ENCODE measurements at places on chromosomes 4 and X. TPM values are rescaled to one million over a fixed set of nuclear protein-coding genes. Genes with fewer than 3 reads are reported as not detected.

RS1 gene
- total RNA-seq: not detected

PFKFB1 gene
- total RNA-seq: not detected

TBC1D8B gene
- total RNA-seq: 7.3 TPM

SMPX gene
- total RNA-seq: not detected

DNA sequence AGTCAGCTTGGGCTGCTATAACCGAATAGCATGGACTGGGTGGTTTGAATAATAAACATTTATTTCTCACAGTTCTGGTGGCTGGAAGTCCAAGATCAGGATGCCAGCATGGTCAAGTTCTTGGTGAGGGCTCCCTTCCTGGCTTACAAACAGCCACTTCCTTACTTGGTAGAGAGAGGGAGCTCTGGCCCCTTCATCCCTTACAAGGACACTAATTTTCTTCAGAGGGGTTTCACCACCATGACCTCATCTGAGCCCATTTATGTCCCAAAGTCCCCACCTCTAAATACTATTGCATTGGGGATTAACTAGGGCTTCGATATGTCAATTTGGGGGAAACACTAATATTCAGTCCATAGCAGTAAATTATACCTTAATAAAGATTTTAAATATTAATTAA lies 61.8 kb downstream of the CLNK start:
- H3K27ac ChIP-seq: no peak overlapping the region
- H3K4me3 ChIP-seq: no peak overlapping the region
- no peak for DNase-seq
- H3K36me3 ChIP-seq: no peaks in the 10 kb centered on the region
- no peaks in the 10 kb centered on the region for H3K27me3 ChIP-seq

GRCh38 chr4:56692576-56692975 lies 11.5 kb upstream of the HOPX start:
- DNase-seq: no peak
- no peaks in the 10 kb centered on the region for H3K27me3 ChIP-seq
- H3K4me1 ChIP-seq: peaks cover 6% of the 10 kb centered on the region
- H3K4me3 ChIP-seq: no peak overlapping the region

DNA sequence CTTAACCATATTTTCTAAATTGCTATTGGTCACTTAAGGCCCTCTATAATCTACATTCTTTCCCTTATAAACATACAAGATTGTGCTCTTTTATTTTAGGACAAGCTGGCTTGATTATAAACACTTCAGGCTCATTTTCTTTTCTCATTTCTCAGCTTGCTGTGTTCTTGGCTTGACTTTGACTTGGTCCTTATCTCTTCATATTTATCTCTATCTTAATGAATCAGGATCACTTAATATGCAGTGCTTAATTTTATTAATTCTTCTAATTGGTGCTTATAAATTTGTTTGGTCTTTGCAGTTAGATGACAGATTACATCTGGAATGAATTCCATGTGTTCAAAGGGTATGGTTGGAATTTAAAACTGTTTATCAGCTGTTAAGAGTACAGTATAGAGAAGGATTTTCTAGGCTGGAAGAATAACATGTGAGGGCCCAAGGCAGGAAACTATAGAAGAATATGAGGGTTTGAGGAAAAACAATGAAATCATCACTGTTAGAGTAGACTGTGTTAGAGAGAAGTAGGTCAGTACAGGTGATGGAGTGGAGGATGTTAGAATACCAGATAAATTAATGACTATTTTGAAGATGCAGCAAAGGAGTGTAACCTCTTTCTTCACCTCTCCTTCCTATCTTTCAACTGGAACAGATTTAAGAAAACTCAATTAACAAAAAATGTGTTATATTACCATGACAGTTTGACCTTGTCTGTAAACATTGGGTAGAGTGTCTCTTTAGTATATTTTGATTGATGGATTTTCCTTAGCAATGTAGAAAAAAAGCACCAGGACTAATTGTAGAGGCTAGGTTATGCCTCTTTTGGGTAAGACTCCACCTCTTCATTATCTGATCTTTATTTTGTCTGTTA lies 169.6 kb downstream of the RAPGEF2 start:
- no peak for DNase-seq
- no peaks in the 10 kb centered on the region for H3K36me3 ChIP-seq
- peaks cover 37% of the 10 kb centered on the region for H3K4me1 ChIP-seq
- no peak overlapping the region for H3K27ac ChIP-seq
- H3K4me3 ChIP-seq: no peak overlapping the region

GRCh38 chr4:1047976-1048772 lies 36.7 kb downstream of the FGFRL1 start:
- H3K27ac ChIP-seq: no peak overlapping the region
- peaks cover 37% of the 10 kb centered on the region for H3K4me1 ChIP-seq
- peaks cover 72% of the 10 kb centered on the region for H3K27me3 ChIP-seq

DNA sequence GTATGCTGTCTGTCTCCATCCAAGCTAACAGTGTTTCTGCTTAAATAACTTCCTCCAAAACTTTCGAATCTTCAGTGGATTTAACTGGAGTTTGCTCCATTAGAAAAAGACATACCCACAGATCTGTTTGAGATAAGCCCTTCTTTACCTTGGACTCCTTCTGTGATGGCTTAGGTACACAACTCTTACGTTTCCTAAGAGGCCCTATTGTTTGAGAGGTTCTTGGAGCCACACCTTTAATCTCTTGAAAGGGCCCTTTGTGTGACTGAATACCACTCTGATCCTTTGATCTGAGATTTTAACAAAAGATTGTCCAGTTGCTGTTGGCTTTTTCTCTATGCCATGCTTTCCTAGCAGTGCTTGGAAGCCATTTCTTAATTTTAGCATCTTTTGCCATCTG lies 92.5 kb downstream of the AKAP4 start:
- H3K4me3 ChIP-seq: no peak overlapping the region
- H3K4me1 ChIP-seq: no peaks in the 10 kb centered on the region
- no peak for DNase-seq
- no peak overlapping the region for H3K27ac ChIP-seq
- H3K27me3 ChIP-seq: no peaks in the 10 kb centered on the region

DNA sequence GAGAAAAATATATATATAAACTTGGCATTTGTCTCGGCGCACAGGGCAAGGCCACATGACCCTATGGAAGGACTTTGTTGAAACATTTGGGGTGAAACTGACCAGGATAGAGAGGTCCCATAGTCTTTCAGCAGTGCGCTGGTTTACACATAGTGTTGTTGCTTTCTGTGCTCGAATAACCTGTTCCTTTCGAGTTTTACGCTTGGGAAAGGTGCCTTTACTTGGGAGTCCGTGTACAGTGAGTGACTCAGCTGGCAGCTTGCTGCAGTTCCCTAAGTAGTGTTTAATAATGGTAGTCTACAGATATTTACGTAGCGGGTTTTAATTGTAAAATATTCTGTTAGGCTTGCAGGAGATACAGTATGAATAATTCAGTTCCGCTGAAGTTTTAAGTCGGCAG lies 578 bp downstream of the APOOL start:
- peak overlapping the region; percentile 62 for H3K27ac ChIP-seq
- H3K36me3 ChIP-seq: no peaks in the 10 kb centered on the region
- no peak for DNase-seq
- peak overlapping the region; percentile 65 for H3K4me3 ChIP-seq

GRCh38 chr4:103867311-103867710 lies 147.5 kb upstream of the TACR3 start:
- H3K36me3 ChIP-seq: no peaks in the 10 kb centered on the region
- DNase-seq: no peak
- H3K4me1 ChIP-seq: no peaks in the 10 kb centered on the region
- H3K27ac ChIP-seq: no peak overlapping the region

GRCh38 chr4:32985256-32985655 lies 2265.1 kb downstream of the PCDH7 start:
- H3K36me3 ChIP-seq: no peaks in the 10 kb centered on the region
- H3K4me1 ChIP-seq: no peaks in the 10 kb centered on the region
- no peak for DNase-seq
- H3K27me3 ChIP-seq: no peaks in the 10 kb centered on the region

DNA sequence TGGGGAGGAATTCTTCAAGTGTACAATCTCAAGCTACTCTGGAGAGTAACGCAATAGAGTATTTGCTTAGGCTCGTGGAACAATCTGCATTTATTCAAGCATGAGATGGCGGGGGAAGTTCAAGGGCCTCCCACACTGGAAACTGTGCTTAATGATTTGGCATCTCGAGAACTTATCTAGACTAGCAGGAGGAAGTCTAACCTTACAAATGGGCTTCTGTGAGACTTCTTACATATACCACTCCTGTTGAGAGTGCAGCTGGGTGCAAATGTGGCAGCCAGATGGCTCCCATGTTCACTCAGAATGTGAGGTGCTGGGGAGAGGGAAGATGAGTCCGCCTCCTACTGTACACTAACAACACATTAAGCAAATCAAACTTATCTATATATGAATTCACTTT lies 29.3 kb upstream of the PTPN13 start:
- H3K27me3 ChIP-seq: no peaks in the 10 kb centered on the region
- H3K4me1 ChIP-seq: peaks cover 11% of the 10 kb centered on the region
- no peak overlapping the region for H3K27ac ChIP-seq
- no peak for DNase-seq
- H3K4me3 ChIP-seq: no peak overlapping the region

DNA sequence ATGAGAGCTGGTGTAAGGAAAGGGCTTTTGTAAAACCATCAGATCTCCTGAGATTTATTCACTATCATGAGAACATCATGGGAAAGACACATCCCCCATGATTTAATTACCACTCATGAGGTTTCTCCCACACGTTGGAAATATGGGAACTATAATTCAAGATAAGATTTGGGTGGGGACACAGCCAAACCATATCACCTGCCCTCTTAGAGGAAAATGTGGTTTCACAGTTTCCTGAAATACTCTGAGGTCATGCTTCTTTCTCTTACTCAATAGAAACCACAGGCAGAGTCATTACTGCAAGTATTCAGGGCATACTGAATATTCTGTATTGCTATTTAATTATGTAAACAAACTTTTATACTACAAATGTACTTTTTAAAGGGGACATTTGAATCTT lies 1453.3 kb downstream of the PCDH18 start:
- no peaks in the 10 kb centered on the region for H3K36me3 ChIP-seq
- DNase-seq: no peak
- no peaks in the 10 kb centered on the region for H3K27me3 ChIP-seq

- H3K27me3 ChIP-seq: no peaks in the 10 kb centered on the region
- H3K4me3 ChIP-seq: no peak overlapping the region
- DNase-seq: no peak
- H3K4me1 ChIP-seq: no peaks in the 10 kb centered on the region
- no peak overlapping the region for H3K27ac ChIP-seq
- no peaks in the 10 kb centered on the region for H3K36me3 ChIP-seq
These were observed 152.3 kb upstream of the PRDX4 start for GRCh38 chrX:23515028-23515427.

GRCh38 chr4:89898304-89898716 lies 3.7 kb downstream of the MMRN1 start:
- no peak overlapping the region for H3K4me3 ChIP-seq
- no peak for DNase-seq
- no peak overlapping the region for H3K27ac ChIP-seq
- no peaks in the 10 kb centered on the region for H3K36me3 ChIP-seq
- no peaks in the 10 kb centered on the region for H3K4me1 ChIP-seq

GRCh38 chr4:73067971-73068394 lies 1.5 kb downstream of the COX18 start:
- DNase-seq: no peak
- H3K4me3 ChIP-seq: peak overlapping the region; percentile 75
- H3K27me3 ChIP-seq: no peaks in the 10 kb centered on the region

DNA sequence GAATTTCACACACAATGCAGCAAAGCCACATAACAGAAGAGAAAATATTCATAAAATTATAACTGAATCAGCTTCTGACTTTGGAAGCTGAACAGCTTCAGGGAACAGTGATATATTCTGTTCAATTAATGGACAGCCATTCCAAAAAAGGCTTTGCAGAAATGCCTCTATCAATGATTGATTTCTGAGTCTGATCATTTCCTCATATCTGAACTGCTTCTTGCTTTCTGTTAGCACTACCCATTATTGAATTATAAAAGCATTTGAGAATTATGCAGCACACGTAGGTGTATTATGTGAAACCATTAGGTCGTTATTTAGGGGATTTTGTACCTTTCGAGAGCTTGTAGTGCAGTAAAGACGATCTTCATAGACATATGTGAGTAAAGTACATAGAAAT lies 159.6 kb downstream of the STIM2 start:
- peaks cover 28% of the 10 kb centered on the region for H3K36me3 ChIP-seq
- no peak overlapping the region for H3K4me3 ChIP-seq
- no peaks in the 10 kb centered on the region for H3K27me3 ChIP-seq
- H3K27ac ChIP-seq: no peak overlapping the region
- no peaks in the 10 kb centered on the region for H3K4me1 ChIP-seq

DNA sequence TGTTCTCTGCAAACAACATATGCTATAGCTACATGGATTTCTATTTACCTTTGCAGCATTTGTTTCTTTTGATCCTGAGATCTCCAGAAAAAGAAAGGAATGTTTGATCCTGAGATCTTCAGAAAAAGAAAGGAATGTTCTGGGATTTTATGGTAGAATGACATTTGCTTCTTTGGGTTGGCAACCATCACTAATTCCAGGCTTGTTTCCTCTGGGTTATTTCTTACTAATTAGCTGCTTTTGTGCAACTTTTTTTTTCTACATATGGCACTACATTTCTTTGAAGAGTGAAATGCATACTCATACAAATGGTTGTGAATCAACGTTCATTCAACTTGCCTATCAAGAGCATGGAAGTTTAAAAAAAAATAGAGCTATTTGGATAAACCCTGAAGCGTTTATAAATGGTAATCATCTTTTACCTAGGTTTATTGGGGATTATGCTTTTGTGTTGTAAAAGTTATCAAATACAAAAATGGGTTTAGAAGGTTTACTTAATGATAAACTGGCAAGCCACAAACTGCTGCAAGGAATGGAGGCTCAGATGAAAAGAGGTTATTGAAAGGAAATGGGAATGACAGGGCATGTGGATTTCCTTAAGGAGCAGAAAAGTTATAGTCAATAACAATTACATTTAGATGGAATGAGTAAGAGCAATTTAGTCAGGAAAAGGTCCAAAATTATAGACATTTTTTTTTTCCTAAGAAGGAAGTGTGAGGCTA lies 95.6 kb upstream of the PCDH18 start:
- no peaks in the 10 kb centered on the region for H3K27me3 ChIP-seq
- H3K27ac ChIP-seq: no peak overlapping the region
- H3K36me3 ChIP-seq: no peaks in the 10 kb centered on the region

DNA sequence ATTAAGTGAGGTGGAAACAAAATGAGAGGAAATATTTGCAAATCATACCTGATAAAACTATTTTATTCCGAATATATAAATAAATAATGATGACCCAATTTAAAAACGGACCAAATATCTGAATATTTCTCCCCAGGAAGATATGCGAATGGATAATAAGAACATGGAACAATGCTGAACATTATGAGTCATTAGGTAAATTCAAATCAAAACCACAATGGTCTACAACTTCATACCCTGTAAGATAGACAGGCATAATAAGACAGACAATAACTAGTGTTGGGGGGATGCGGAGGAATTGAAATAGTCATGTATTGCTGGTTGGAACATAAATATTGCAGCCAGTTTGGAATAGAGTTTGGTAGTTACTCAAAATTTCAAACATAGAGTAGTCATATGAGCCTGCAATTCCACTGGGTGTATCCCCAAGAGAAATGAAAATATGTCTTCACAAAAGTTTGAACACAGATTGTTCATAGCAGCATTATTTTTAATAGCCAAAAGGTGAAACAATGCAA lies 47.6 kb upstream of the DRP2 start:
- H3K4me1 ChIP-seq: no peaks in the 10 kb centered on the region
- no peak for DNase-seq
- no peaks in the 10 kb centered on the region for H3K36me3 ChIP-seq
- no peak overlapping the region for H3K27ac ChIP-seq
